Esophagus mucosa (tissue), 1 donor: ENCODE measurements at places on chromosomes 5 and 9. TPM values are rescaled to one million over a fixed set of nuclear protein-coding genes. Genes with fewer than 3 reads are reported as not detected.

NPR3 gene
- 12.6 TPM for total RNA-seq

PCDHA4 gene
- 0.20 TPM for total RNA-seq

MARCOL gene
- total RNA-seq, result not detected

ADAMTS12 gene
- total RNA-seq, result 0.52 TPM

- ATAC-seq, result no peak
These were observed 4.9 kb downstream of the NEK6 start for GRCh38 chr9:124262649-124262972.

- ATAC-seq, result no peak
These were observed 80.0 kb upstream of the ASS1 start for GRCh38 chr9:130364619-130365322.

DNA sequence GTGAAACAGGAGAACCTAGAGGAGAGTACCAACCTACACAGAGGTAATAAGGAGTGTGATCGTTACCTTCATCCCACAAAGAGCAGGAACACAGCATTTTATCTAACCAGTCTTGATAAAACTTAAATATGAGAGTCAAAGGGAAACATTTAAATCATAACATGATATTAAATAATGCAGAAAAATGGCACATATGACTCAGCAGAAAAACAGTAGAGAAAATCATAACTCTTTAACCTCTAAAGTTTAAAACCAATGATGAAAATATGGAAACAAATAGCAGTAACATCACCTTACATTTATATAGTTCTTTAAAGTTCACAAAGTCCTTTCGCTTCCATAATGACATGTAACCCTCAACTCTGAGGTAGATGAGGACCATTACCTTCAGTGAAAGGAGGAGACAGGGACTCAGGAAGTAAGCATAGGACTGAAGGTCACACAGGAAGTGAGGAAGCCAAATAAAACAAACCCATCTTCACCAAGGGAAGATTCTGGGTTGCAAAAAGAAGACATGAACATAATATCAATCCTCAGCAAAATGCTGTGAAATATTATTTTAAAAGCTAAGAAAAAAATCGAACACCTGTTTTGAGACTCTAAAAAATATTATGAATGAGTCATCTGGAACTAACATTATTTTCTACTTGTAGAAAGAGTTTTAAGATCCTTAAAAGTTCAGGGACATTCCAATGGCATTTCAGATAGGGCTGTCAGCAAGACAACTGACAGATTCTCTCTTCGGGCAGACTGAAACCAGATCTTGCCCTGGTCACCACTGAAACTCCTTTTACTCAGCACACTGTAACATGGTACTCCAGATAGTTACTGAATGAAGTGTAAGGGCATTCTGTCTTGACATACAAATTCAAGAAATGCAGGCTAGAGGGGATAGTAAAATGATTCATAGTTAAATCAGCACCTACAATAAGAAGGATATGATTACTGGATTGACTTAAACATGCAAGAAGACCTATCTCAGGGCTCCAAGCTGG, 148.5 kb downstream of the EPB41L4A start:
- no peak for ATAC-seq

DNA sequence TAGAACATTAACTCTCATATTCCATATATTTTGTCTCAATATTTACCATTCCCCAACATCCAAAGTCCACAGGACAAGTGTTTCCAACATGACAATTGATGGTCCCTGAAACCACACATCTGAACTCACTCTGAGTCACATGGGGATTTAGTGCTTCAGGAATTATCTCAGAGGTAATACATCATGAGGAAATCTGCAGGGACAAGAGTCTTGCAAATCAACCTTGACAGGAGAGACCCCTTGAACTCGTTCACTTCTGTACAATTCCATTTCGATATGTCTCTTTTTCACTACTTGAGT, 119.7 kb upstream of the ABCA1 start:
- no peak for ATAC-seq

GRCh38 chr5:40628407-40628806, 51.3 kb upstream of the PTGER4 start:
- no peak for ATAC-seq

GRCh38 chr9:96327694-96328352, 25.8 kb upstream of the HSD17B3 start:
- ATAC-seq, result peak; percentile 78

GRCh38 chr9:8365029-8365428, 565.5 kb upstream of the DMAC1 start:
- no peak for ATAC-seq

GRCh38 chr9:17793713-17794622, 215.1 kb downstream of the SH3GL2 start:
- peak; percentile 55 for ATAC-seq
